Suppressor macrophage treated with lipopolysaccharide for 4 hours (primary cell): ENCODE measurements at places on chromosomes 5 and 9.

GRCh38 chr9:100589582-100589981 lies 11.7 kb downstream of the CAVIN4 start:
- no peak for DNase-seq

DNA sequence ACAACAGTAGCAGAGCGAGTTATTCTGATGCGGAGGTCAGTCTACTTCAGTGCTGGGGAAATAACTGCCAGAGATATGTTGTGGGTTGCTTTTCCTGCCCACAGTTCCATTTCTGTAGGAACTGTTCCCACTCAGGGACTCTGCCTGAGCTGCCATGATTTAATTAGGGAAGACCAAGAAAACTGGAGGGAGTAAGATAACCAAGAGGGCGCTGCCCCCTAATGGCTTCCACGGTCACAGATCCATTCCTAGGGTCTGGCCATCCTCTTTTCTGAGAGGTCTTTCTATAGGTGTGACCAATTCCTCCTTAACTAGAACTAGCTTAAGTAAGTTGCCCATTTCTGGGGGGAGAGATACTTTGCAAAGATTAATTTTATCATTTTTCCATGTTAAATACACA lies 125.9 kb downstream of the APBA1 start:
- DNase-seq = no peak

GRCh38 chr9:32414856-32415255 lies 30.4 kb downstream of the ACO1 start:
- DNase-seq = no peak

GRCh38 chr9:69158471-69158870 lies 15.6 kb upstream of the TJP2 start:
- no peak for DNase-seq

DNA sequence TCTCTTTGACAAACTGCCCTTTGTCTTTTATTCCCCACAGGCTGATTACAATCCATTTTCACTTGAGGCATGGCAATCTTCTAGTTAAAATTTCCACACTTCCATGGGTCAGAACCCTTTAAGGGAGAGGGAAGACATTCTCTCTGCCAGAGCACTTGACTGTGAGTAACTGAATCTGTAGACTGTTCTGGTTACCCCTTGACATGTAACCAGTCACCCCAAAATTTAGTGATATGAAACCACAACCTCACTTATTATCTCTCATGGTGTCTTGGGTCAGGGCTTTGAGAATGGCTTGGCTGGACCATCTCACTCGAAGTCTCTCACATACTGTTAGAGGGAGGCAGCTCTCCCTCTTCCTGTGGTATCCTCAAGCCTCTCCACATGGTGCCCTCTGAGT lies 14.0 kb downstream of the ITGA2 start:
- DNase-seq = no peak

DNA sequence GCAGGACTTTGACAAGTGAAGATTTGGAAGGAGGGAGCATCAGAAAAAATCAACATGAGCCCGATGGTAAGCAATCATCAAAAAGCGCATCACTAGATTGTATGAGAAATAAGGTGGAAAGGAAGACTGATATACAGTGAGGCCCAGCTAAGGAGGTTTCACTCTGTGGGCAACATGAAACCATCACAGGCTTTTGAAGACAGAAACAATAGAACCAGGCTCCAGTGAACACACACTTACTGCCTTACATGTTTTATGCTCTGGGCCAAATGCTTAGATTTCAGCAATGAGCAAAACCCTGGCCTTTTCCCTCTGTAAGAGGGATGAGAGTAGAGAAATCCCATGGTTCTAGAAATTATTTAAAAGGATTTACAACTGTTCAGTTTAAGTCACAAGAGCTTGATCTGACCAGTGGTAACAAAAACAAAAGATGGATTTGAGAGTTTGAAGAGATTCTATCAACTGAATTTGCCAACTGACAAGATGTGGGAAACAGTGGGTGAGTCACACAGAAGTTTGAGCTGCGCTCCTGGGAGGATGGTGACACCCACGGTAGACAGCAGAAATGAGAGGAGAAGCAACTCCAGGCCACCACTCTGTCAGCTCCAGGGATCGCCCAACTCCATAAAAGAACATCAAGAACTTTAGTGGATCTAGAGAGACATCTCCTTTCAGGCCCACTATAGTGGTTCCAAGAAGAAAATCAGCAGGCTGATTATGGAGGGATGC lies 261.8 kb downstream of the MCTP1 start:
- DNase-seq = peak; percentile 70

- peak; percentile 90 for DNase-seq
These were observed 50.2 kb upstream of the DAB2IP start for GRCh38 chr9:121601194-121601593.

- no peak for DNase-seq
These were observed 161.2 kb upstream of the SMIM23 start for GRCh38 chr5:171624396-171624795.

DNA sequence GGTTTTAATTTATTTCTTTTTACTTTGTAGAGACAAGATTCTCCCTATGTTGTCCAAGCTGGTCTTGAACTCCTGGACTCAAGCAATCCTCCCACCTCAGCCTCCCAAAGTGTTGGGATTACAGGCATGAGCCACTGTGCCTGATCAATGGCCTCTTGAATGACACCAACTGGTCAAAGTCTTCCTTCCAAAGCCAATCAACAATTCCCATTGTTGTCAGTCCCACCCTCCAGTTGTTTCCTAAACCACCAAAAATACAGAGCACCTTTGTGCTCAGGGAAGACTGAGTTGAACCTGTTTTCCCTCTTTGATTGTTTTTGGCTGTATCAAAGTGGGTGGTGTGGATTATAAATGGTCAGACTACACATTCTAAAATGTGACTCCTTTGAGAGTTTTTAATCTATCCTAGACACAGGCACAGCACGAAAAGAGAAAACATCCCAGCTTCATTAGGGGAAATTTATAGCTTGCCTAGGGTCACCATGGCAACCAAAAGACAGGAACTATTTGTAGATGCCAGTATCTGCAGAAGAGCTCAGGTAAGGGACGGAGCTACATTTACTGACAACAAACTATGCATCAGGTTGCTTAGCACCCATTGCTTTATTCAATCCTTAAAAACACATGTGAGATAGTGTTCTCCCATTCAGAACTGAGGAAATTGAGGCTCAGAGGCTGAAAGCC lies 27.6 kb upstream of the ATP6V1G1 start:
- no peak for DNase-seq

DNA sequence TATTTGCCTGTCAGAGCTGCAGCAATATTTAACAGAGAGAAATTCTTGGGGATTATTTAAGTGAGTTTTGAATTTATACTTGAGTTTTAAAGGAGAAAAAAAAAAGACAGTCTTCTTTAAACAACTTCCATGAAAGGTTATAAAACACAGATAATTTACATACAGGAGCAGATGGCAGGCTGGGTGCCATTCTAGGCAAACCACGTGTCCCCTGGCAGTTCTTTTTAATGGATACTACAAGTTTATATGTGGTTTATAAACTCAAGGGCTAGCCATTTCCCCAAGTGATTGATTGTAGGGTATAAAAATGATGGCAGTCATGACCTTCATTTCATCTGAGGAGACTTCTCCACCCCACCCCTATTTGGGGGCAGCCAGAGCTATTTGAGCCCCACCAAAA lies 166.6 kb downstream of the FSTL4 start:
- DNase-seq = no peak

DNA sequence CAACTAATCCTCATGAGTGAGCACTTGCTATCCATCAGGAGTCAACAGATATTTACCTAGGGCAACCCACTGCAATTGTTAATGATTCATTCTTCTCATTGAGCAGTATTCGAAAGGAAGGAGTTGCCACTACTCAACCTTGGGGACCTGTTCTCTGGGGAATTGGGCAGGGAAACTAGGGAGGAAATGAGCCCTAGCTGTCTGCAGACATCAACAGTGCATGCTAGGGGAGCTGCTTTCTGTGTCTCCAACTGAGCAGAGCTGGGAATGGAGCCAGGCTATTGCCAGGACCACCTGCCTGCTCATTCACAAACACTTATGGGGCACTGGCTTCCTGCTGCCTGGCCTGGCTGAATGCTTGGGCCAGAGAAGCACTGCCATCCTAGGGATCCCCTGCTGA lies 183.4 kb downstream of the TMEM38B start:
- DNase-seq = no peak

DNA sequence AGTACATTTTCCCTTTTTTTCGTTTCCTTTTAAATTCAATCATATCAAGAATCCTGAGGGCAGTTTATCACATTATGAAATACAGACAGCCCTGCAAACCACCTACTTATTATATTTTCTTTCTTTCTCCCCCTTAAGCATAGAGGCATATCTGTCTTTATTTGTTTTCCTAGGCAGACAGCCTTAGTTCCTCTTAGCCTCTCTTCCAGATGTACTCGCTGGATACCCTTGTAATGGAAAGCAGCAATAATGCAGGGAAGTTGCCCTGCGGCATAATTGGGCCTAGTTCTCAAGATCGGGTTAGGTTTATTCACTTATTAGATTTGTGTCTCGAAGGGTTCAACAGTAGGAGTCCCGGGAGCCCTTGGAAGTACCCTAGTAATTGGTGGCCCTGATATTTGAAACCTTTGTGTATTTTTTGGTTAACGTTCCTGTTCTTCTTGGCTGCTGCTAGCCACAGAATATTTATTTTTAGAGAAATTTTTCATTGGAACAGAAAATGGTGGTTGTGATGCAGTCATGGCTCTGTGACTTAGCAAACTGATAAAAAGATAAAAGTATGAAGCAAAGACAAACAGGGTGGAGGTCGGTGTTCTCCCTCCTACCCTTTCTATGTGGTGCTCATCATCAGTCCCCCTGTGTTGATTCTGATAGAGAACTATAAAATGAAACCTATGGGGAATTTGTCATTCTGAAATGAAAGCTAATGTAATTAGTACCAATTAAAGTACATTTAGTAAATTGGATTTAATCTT lies 6.4 kb downstream of the TLE4 start:
- no peak for DNase-seq

DNA sequence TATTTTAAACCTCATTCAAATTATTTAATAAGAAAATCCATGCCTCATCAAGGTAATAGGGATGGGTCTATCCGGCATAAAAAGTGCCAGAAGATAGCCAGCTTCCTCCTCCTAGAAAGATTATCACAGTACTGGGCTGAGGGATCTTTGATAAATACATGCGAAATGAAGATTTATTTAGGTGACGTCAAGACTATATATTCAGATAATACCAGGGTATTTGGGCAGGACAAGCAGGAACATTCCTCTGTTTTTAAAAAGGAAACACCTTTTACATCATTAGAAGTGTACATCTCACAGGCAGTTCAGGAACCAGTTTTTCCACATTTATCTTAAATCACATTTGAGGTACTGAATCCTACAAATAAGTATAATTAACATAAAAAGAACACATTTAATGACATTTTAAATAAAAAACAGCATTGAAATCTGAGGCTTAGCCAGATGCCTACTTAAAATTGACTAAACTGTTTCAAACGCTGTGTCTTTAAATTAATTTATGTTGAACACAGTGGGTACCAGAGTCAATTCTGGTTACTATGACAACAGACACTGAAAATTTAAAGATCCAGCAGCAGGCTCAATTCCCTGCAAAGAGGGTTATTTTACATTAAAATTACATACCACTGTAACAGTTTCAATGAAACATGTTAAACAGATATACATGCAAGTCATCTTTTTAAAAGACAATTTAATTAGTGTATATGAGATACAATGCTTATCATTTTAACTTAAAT lies 124.7 kb upstream of the SLCO6A1 start:
- no peak for DNase-seq

GRCh38 chr9:130640681-130641080 lies 23.7 kb upstream of the PRDM12 start:
- no peak for DNase-seq

- DNase-seq = no peak
These were observed 92.5 kb upstream of the ITGA2 start for GRCh38 chr5:52896534-52897237.

DNA sequence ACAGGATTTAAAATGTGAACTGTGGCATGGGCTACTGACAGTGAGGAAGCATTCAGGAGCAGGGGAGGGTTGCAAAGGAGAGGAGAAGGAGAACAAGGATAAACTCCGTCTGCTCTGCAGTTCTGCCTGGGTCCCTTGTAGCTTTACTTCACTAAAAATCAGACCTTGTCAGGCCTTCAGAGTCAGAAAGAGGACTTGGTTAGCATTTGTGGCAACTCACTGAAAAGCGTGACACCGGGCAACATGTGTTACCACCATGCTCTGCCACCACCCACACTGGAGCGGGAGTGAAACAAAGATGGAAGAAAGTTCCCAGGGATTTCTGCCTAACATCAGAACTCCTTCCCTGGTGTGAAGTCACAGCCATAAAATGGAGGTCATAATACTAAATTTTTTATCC lies 19.3 kb downstream of the FYB1 start:
- no peak for DNase-seq

GRCh38 chr9:129811967-129812363 lies 9.0 kb downstream of the TOR1B start:
- DNase-seq = no peak

- peak; percentile 86 for DNase-seq
These were observed 1.9 kb upstream of the RGMB start for GRCh38 chr5:98771382-98772109.

- DNase-seq = peak; percentile 8
These were observed 3.1 kb downstream of the GTF3C4 start for GRCh38 chr9:132673355-132673754.

- DNase-seq = no peak
These were observed 275.0 kb downstream of the ARHGEF28 start for GRCh38 chr5:73901043-73901442.

DNA sequence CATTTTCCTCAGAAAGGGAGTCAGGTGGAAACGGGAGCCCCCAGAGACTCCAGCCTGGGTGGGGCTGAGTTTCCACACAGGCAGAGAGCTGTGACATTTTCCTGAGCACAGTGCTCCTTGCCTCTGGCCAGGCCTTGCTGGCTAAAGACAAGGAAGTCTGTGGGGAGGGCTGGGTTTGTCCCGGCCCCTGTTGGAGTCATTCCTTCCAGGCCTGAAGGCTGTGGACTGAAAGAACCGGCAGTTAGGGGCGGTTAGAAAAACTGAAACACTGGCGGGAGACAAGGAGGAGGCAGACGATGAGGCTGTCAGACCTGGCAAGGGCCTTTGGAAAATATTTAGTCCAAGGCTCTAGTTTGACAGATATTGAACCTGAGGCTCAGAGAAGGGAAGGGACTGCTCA lies 29.9 kb downstream of the COL15A1 start:
- no peak for DNase-seq

DNA sequence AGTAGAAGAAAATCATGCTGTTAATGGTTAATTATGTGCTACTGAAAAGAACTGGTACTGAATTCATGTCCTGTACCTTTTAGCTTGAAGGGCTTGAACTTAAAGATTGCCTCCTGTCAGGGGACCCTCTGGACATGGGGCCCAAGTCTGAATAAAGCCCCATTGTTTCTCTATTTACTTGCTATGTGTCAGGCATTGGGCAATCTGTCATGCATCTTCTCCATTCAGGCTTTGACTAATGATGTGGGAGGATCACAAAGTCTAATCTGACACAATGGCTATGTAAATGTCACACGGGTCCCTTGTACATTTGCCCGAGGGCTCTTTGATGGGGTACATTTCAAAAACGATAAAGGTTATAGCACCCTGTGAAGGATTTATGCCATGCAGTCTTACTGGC lies 64.0 kb upstream of the TUSC1 start:
- no peak for DNase-seq

GRCh38 chr9:70921136-70921535 lies 200.3 kb downstream of the TRPM3 start:
- no peak for DNase-seq

- no peak for DNase-seq
These were observed 230.9 kb downstream of the PIK3R1 start for GRCh38 chr5:68446487-68446894.

GRCh38 chr5:107393851-107394250 lies 276.9 kb downstream of the EFNA5 start:
- peak; percentile 13 for DNase-seq
